ENCODE measurements at places on chromosomes 7 and 10.

DNA sequence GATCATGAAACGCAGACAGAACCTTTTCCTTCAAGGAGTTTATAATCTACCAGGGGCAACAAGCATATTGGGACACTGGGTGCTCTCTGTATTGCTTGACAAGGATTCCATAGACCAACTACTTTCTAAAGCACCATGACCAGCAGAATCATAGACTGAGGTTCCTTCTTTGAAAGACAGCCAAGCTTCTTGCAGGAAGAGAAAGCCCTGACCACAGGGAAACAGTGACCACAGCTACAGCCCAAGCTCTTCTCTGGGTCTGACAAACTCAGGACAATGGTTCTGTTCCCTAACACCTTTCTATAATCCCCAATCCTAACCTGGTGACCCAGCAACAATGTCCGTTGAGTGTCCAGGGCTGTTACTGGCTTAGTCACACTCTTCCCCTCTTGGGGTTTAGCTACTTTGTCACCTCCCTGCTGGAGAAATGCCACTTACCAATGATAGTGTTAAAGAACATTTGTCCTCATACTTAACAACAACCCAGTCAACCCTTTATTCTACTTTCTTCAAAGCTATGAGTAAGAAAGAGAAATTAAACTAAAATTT is 155.7 kb downstream of the JAZF1 start:
- DNase-seq = no peak

- no peak for DNase-seq
These were observed 122.6 kb downstream of the DKK1 start for GRCh38 chr10:52436664-52437063.

GRCh38 chr10:31836569-31837406 is 91.8 kb downstream of the ARHGAP12 start:
- DNase-seq = no peak

DNA sequence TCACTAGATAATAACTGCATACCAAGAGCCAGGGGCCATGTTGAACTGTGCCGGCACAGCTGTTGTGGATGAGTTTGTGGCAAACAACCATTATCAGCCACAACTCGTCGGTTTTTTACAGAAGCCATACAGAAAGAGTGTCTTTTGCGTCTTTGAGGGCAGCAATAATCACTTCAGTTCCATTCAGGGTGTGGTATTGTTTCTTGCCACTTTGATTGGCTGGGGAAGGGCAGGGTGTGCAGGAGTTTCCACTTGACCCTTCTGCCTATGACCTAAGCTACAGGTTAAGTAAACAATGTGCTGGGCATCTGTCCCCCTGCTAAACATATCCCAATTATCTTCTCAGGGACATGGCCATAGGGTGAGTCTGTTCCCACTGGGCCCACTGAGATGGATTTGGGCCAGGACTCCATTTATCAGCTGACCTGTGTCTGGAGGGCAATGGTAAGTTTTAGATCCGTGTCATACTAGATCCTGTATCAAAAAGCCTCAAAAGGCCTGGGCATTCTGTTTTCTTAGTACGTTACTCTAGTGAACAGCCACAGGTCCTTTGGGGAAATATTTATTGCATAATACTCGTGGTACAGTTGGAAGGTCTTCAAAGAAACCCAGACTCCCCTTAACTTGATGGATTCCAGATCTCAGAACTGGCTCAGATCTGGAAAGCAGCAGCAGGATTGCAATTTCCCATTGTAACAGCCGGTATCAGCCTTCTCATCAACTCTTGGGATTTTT is 15.9 kb downstream of the ZNF3 start:
- DNase-seq = no peak

DNA sequence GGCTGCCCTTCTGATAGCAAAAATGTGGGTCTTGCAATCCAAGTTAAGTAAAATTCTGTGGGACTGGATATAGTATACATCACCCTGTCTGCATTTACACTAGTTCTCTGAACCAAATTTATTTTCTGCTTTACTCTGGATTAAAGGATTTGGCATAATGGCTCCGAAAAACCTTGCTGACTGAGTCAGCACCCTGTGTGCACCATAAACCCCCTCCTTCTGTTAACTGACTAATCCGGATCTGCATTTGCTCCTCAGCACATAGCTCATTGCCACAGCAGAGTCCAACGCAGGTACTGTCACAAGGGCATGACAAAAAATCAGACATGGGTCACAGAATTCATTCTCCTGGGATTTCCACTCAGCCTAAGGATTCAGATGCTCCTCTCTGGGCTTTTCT is 1.3 kb downstream of the OR2A5 start:
- no peak for DNase-seq

DNA sequence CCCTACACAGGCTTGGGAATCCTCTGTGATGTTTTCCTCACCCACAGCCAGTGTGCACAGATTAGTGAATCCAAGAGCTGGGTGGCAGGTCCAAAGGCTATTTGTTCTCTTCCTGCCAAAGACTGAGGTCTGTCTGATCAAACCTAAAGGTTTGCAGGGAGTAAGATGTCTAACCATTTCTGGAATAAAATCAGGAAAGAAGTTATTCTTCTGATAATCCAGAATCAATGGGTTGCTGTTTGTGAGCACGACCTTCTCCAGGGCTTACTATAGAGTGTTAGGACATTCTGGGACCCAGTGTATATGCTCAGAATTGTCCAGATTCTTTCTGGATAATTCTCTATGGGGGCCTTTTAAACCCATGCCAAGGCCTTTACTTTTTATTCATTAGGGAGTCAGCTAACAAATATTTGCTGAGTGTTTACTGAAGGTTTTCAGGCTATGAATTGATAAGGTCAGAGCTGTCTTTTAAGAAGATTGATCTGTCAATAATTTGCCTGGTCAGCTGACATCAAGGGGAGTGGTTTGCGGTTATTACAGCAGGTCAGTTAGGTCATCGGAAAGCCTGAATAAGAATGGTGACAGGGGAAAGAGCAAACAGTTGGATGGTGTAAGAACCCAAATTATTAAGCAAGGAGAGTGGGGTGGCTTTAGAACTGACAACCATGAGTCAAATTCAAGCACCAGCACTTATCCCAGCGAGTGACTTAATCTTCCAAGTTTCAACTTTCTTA is 7.5 kb upstream of the TECTB start:
- DNase-seq = no peak

DNA sequence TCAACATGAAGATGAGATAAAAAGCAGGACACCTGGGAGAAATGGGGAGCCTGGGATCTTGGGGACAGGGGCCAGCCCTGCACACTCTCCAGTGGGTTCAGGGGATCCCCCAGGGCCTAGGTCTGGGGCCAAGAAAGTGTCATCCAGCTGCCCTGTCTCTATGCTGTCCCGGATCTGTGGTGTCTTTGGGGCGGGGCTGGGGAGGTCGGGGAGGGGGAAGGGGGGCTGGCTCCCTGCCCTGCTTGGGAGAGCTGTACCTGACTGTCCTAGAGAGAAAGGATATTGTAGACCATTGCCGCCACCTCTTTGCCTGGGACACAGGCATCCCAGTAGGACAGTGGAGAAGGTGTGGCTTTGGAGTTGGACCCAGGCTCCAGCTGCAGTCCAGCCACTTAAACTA is 7.0 kb upstream of the SPACDR start:
- DNase-seq = no peak

DNA sequence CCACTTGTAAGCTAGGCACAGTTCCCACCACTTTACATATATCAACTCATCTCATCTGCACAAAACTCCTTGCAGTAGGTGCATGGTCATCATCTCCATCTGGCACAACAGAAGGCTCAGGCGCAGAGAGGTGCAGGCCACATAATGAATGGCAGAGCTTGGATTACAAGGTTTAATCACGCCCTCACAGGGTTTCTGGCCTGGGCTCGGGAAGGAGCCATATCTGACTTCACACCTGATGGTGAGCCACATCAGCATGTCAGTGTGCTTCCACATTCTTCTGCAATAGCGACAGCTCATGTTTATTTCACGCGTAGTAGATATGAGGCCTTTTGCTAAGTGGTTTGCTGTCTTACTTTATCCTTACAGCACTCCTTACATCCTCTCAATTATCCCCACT is 650.2 kb downstream of the INHBA start:
- DNase-seq = no peak
